ENCODE measurements at places on chromosomes 6 and 20. TPM values are rescaled to one million over a fixed set of nuclear protein-coding genes. Genes with fewer than 3 reads are reported as not detected.

- no peak for DNase-seq
Observed at GRCh38 chr20:41224281-41224680, 86.9 kb downstream of the PLCG1 start.

Gene THBS2
- 4.0 TPM for total RNA-seq

GRCh38 chr20:11979306-11979990 is 61.8 kb downstream of the BTBD3 start:
- no peak for DNase-seq

DNA sequence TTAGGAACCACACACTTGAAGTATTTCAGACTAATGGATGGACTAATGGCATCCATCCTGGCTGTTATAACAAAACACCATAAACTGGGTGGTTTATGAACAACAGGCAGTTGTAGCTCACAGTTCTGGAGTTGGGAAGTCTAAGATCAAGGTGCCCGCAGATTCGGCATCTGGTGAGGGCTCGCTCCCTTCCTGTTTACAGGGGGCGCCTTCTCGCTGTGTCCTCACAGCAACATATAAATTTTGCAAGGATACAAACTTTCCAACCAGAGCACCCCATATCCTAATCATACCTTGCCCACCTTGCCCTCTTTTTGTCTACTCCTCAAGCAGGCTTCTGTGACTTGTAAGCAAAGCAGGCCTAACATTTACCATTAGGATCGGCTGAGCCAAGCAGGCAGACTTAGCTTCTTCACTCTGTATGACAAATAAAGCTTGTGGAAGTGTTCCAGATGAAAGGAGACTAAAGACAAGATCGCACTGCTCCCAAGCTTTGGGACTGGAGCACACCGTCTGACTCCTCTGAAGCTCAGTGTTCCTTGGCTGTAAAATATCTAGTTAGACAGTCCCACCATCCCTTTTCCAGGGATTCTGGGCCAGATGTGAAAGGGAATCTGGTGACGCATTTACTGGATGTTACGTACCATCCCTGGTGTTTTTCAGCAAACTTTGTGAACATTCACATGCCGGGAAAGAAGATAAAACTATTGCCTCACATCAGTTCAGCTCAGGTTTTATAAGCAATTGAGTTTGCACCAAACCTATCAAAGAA is 34.9 kb downstream of the GFOD1 start:
- no peak for DNase-seq

DNA sequence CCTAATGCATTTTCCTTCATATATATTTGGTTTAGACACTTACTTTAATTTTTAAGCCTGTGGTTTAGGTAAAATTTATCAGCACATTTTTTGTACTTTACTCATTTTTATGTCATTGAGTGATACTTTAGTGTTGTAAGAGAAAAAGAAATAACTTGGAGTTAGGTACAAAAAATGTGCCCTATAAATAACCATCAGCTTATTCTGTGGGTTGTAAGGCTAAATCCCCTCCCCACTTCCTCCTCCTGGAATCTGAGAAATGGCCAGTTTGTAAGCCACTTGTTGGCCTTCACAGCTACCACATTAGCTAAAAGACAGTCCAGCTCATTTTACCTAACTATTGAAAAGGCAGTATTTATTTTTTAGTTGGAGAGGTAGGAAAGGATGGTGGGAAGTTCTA is 576.3 kb downstream of the PKHD1 start:
- no peak for DNase-seq

DNA sequence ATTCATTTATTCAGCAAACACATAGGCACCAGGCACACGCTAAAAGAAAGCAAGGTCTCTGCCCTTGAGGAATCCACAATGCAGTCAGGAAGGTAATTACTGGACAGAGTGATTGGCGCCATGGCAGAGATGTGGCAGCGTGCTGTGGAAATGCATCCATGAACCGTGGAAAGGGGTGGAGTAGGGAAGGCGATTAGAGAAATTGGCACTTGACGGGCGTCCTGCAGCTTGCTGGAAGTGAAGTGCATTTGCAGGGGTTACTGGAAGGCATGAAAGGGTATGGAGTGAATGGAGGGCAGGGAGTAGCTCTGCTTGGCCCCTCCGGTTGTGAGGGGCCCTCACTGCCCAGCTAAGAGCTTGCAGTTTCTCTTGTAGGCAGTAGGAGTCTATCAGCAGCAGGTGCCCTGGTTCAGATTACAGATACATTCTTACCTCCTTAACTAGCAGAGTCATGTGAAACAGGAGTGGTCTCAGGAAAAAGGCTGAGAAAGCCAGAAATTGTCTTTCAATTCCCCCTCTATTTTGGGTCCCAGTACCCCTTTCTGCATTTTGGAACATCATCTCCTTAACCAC is 122.5 kb upstream of the TIAM2 start:
- no peak for DNase-seq

Gene CYP21A2
- total RNA-seq, result not detected

Gene DOP1A
- total RNA-seq, result 21.6 TPM

Gene LRRN4
- total RNA-seq, result 2.9 TPM

Gene IRAK1BP1
- total RNA-seq, result 10.6 TPM

Gene MOXD1
- total RNA-seq, result 16.9 TPM

GRCh38 chr6:6851059-6851948 is 256.5 kb upstream of the RREB1 start:
- DNase-seq, result peak; percentile 72

- DNase-seq, result no peak
Observed at GRCh38 chr6:37418722-37419121, 14.3 kb upstream of the CMTR1 start.

DNA sequence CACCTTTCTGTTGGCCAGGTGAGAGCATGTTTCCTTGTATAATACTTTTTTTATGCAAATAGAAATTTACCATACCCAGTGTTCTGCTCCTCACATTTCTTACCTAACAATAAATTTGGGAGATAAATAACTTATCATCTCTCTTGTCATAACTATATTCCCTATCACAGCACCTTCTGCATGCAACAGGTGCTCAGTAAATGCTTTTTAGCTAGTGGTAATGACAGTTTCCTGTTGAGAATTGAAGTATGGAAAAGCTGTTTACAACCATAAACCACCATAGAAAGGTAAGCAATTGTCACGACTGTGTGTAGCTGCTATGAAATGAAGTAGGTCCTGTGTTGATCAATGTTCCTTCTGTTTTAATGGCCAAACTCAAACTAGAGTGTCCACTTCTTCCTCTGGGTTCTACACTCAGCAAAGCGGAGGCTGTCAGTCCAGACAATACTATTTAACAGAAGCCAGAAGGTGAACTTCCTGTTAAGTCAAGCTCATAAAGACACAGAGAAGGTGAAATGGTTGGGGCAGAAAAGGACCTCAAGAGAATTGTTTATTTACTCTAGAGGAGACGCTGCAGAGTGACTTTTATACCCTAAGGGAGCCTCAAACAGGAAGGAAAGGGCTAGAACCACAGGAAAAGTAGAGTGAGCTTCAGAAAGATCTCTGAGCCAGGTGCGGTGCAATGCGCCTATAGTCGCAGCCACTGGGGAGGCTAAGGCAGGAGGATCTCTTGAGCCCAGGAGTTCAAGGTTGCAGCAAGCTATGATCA is 84.0 kb upstream of the SLC22A16 start:
- no peak for DNase-seq
